ENCODE measurements at places on chromosomes 13 and 19.

DNA sequence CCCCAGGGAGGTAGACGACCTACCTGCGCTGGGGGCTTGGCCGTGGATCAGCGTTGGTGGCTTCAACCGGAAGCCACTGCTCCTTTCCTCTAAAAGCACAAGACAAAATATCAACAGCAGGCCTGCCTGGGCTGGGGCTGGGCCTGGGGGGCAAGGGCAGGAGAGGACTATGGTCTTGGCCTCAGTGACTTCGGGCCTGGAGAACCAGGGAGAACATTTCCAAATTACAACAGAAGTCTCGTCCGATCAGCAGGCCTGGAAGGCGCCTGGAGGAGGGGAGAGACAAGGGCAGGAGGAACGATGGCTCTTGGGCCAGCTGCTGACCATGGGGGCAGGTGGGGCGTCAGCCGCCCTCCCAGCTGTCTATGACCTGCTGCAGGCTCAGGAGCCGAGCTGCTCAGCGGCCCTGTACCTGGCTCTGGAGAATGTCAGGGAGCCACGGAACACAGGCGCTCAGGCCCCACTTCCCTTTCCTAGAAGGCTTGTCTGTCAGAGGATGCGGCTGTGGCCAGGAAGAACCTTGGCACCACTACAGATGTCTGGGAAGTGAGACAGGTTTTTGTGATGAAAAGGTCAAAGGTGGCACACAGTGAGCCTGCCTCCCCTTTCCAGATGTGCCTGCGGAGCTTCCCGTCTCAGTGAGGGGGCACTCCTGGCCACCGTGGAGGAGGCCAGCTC is 19.5 kb downstream of the CAPS start:
- no peak for DNase-seq

GRCh38 chr13:113792236-113792770 is 33.3 kb downstream of the TMEM255B start:
- DNase-seq, result no peak

- peak; percentile 52 for DNase-seq
Observed at GRCh38 chr19:996051-996838, 4.0 kb upstream of the GRIN3B start.

DNA sequence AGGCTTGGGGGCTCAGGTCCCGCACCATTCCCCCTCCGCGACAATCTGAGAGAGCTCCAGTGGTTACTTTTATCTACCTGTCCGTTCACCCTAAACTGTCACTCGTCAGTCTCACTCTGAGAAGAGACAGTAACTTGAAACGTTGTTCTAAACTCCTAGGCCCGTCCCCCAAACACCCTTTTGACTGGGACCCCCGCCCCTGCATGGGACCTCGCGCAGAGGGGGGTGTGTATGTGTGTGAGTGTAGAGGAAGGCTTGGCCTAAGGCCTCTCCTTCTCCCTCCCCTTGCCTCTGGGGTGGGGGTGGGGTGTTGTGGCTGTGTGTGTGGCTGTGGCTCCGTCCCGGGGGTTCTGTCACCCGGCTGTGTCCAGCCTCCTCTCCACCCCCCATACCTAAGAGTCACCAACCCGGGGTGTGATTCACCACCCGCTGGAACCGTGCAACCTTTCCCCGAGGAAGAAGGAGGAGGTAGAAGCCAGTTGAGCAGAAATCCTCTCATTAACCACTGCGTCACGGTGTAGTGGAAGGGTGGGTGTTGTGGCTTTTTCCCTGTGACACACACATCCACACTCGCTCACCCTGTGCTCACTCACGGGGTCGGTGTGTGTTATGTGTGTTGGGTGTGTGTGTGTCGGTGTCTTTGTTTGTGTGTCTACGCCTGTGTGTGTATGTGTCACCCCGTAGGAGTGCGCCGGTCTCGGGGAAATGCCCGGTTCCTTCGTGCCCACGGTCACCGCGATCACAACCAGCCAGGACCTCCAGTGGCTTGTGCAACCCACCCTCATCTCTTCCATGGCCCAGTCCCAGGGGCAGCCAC is 2.4 kb downstream of the FOSB start:
- DNase-seq, result peak; percentile 33
